ENCODE measurements at places on chromosomes 4 and X. TPM values are rescaled to one million over a fixed set of nuclear protein-coding genes. Genes with fewer than 3 reads are reported as not detected.

The PAGE5 gene
- total RNA-seq, result not detected

DNA sequence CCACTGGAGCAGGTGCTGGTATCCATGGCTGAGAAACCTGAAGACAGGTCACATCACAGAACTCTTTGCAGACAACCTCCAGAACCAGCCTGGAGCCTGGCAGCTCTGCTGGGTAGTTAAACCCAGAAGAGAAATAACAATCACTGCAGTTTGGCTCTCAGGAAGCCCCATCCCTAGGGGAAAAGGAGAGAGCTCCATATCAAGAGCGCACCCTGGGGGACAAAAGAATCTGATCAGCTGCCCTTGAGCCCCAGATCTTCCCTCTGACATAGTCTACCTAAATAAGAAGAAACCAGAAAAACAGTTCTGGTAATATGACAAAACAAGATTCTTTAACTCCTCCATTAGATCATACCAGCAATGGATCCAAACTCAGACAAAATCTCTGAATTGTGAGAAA, 823.2 kb upstream of the FRG1 start:
- DNase-seq, result peak; percentile 13

DNA sequence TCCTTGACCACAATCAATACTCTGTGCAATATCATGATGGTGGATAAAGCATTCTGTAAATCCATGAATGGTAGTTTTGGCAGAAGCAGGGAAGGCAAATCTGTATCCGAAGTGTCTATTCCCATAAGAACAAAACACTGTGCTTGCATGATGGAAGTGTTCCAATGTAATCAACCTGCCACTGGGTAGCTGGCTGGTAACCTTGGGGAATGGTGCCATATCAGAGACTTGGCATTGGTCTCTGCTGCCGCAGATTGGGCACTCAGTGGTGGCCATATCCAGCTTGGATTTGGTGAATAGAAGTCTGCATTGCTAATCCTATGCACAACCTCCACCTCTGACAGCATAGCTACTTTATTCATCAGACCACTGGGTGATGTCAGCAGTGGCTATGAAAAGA, 114.3 kb upstream of the EMCN start:
- DNase-seq, result no peak

GRCh38 chrX:25599061-25599460, 539.1 kb upstream of the MAGEB18 start:
- no peak for DNase-seq

DNA sequence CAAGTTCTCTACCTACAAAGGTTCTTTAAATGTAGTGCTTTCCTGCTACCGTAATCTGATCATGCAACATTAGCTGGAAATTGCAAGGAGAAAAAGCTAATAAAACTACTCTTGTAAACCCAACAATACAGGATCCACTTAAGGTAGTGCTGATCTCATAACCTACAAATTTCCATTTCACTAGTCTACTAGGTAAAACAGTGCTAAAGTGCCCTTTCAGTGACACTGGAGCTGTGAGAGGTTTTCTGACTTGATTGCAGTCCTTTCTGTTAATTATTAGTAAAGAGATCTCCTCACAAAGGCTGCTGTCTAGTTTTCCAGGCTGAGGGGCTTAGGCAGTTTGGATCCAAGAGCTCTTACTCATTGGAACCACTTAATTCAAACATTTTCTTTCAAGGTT, 1118.7 kb downstream of the SH3BGRL start:
- no peak for DNase-seq

The MAGED4B gene
- total RNA-seq, result 35.5 TPM

The HPGD gene
- total RNA-seq, result not detected

DNA sequence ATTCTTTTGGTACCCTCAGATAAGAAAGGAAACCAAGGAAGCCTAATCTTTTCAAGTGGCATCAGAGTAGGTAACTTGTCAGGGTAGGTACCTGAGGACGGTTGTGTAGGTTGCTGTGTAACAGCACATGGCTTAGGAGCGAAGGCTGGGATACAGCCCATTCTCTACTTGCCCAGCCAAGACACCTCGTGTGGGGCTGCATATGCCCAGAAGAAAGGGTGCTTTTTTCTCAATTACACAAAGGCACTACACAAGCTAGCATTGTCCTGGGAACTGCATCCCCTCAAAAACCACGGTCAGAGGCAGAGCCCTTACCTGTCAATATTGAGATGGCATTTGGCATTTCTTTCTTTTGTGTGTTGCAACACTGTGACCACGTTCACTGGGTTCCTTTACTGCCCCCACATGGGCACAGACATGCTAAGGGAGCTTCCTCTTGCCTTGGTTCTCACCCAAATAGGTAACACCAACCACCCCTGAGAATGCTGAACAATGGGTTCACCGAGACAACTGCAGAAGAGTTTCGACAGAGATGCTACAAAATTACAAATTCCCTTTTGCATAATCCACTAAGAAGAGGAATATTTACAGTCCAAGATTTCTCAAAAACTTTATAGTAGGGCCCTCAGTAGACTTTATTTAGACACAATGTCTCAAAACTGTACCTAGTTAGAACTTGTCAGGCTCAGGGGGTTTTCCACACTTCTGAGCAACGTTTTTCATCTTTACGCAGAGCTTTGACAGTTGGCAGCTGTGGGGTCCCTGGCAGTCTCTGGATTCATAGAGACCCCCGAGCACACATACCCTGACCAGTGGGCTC, 35.8 kb upstream of the TNIP3 start:
- DNase-seq, result no peak

DNA sequence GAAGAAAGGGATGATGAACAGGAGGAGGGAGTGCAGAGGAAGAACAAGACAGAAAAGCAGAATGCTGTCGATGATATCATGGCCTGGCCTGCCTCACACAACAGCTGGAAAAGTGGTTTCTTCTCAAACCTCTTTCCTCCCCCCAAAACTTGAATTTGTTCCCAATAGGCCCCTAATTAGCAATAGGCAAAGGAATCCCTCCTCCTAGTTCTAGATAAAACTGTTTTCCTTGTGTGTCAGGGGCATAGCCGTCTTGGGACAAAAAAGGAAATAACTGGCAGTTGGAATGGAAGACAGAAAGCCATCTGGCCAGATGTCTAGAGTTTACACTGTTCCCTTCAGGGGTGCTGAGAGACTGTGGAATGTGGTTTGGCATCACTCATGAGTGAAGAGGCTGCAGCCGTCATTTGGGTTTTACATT, 177.8 kb upstream of the C1QTNF7 start:
- peak; percentile 13 for DNase-seq

- DNase-seq, result no peak
Measured at GRCh38 chr4:112889199-112889598, 160.3 kb upstream of the ANK2 start.

The SORCS2 gene
- 0.36 TPM for total RNA-seq

- no peak for DNase-seq
Measured at GRCh38 chr4:89298788-89299152, 8.8 kb downstream of the GPRIN3 start.

DNA sequence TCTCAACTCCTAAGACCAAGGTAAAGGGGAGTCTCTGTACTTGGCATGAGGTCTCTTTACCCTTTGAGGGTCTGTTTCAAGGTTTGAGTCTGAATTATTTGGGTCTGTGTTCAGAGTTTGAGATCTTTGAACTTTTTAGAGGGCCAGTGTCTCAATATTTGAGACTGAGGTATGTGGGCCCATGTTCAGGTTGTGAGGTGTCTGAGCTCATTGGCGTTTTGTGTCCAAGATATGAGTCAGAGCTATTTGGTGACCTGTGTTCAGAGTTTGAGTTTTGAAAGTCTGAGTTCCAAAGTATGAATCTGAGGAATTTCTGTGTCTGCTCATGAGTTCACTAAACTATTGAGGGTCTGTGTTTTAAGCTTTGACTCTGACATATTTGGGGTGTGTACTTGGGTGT, 36.7 kb upstream of the PAGE4 start:
- DNase-seq, result no peak

The ANKRD50 gene
- total RNA-seq, result 35.3 TPM

DNA sequence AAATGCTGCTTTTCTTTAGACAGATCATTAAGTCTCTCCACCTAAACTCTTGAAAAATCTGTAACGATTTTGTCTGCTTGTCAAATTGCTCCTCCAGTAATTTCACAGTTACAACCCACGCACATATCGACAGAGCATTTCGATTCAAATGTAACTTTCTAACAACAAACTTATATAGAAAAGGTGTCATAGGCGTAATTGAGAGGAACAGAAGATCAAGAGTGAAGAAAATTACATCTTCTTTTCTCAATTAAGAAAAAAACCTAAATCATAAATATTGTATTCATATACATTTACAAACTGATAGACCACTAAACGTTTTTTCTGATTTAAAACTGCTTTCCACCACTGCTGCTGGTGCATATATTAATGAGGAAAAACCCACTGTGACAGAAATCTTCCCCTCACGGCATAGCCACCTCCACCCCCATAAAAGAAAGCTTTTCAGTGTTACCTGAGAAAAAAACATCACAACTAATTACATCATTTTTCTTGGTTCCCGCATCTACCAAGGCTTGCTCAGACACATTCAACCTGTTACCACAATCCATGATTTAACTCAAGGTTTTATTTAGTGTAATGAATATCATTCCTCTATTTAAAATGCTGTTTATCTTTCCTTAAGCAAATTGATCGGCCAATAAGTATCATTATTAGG, 1.9 kb downstream of the GPM6A start:
- no peak for DNase-seq

The TLR2 gene
- under 0.01 TPM for total RNA-seq

GRCh38 chrX:136261321-136261720, 10.1 kb upstream of the MAP7D3 start:
- DNase-seq, result peak; percentile 40

- peak; percentile 92 for DNase-seq
Measured at GRCh38 chr4:70778888-70779422, 57.2 kb downstream of the RUFY3 start.
